ENCODE measurements at places on chromosomes 5 and 9.

GRCh38 chr9:103707181-103707580 lies 386.9 kb upstream of the SMC2 start:
- DNase-seq = no peak

DNA sequence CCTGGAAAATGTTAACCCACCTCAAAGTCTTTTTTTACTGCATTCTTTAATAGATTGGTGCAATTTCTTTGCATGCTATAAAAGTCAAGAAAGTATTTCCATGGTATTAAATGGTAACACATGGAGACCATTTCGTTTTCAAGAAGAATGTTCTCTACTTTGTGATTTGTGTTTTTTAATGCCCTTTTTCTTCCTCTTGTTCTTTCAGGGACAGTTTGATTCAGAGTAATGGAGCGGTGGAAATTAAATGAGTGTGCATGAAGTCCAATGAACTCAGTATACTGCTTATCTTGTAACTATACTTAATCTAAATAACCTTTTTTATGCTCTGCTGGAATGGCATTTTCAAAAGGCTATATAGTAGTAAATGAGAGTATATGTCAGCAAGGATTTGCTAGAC lies 507.0 kb upstream of the CDH6 start:
- DNase-seq = no peak

DNA sequence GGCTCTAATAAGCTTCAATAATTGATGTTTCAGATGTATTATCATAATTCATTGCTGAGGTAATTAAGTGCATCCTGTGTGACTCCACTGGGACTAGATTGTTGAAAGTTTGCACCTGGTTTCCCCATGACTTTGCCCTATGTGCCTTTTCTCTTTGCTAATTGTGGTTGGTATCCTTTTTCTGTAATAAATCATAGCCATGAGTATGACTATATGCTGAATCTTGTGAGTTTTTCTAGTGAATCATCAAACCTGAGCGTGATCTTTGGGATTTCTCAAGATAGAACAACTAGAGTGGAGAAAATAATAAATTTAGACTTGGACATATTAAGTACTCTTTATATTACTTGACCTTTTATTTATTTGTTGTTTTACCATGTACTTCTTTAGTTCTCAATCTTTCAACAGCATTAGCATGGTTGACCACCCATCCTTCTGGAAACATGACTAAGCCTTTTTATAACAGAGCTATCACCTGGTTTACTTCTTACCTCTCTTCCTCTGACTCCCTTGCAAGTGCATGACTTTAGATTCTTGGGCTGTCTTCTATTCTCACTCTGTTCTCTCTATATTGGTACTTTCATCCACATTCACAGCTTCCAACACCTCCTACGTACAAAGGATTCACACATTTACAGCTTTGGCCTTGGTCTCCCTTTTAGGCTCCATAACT lies 239.6 kb upstream of the TAS2R1 start:
- no peak for DNase-seq

- DNase-seq = peak; percentile 23
Observed at GRCh38 chr5:87899208-87899661, 369.4 kb downstream of the TMEM161B start.

DNA sequence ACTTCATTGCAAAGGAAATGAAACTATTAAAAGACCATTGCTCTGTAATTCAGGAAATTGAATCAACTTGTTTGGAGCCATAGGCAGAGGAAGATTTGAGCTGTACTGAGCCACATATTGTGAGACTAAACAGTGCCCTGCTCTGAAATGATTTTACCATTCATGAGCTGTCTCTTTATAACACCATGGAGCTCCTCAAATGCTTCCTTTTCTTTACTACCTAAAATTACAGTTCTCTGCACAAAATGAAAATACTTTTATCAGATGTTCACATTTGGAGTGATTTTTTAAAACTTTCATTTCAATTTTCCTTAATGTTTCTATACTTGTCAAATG lies 97.9 kb downstream of the NLN start:
- DNase-seq = no peak

- DNase-seq = no peak
Observed at GRCh38 chr9:123375469-123376132, 19.6 kb downstream of the CRB2 start.

GRCh38 chr5:141697586-141697985 lies 15.6 kb upstream of the ARAP3 start:
- no peak for DNase-seq

DNA sequence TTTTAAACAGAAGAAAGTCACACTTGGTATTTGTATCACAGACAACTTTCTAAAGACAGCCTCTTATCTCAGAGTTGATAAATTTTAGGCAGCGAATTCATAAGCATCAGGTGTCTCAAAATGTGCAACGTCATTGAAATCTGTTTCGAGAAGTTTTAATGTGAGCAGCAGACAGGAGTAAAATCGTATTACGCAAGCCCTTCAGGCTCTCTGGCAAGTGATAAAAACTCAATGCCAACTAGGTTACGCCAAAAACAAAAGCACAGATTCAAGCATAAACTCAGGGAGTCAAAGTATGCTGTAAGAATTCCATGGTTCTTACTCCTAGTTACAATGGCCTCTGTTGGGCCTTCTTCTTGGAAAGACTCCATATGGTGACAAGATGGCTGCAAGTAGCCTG lies 244.7 kb downstream of the SEMA5A start:
- no peak for DNase-seq

GRCh38 chr9:31950756-31951155 lies 433.7 kb upstream of the ACO1 start:
- peak; percentile 43 for DNase-seq

DNA sequence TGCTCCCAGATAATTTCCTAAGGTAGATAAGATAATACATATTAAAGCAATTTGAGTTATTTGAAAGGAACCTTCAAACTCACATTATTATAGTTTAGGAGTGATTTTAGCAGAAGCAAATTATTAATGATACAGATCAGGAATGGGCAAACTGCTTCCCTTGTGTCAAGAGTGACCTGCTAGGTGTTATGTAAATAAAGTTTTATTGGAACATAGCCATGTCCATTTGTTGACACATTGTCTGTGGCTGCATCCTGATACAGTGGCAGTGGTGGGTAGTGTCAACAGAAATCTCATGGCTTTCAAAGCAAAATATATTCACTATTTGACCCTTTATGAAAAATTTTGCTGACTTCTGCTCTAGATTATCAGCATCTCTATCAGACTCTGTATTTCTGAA lies 11.4 kb upstream of the BASP1 start:
- DNase-seq = no peak

DNA sequence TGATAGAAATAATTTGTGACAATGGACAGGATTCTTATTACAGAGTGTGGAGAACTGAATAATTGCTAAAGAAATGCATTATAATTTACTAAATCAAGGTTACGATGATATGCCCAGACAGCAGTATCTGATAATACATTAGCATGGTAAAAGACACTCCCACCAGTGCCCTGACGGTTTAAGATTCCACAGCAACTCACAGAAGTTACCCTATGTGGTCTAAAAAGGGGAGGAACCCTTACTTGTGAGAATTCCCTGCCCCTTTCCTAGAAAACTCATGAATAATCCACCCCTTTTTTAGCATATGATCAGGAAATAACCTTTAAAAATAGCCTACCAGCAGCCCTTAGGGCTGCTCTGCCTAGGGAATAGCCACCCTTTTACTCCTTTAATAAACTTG lies 244.7 kb upstream of the SLC24A2 start:
- DNase-seq = no peak

DNA sequence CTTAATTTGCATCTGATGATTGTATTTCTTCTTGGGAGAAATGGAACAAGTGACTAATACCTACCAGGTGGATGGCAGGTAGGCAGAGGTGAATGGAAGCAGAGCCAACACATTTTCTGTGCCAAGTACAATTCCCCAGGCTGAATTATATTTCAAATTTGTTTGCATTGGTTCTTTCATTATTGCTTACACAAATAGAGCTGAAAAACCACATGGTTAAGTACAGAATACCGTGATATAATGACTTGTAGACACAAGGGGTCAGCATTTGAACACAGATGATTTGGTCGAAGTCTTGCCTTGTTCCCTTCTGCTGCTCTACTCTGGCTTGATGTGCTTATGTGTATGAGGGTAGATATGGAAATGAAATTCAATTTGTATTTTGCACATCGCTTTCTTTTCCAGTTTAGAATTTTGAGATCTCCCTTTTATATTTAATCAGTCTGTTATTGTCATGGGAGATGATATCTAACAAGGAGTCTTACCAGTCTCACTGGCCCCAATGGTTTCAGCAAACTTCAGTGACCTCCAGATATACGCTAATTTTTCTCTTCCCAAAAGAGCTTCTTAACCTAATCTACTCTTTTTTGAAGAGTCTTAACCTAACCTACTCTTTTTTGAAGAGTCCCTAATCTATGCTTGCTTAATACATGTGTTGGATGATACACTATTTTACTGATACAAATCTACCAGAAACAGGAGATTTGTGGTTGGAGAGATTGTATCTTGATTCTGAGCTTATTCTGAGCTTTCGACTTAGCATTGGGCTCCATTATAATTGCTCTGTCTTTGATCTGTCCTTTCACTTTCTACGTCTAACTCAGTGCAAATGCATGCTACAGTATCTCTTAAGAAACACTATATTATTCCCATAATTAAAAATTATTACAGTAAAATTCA lies 88.1 kb downstream of the PCSK1 start:
- peak; percentile 79 for DNase-seq

DNA sequence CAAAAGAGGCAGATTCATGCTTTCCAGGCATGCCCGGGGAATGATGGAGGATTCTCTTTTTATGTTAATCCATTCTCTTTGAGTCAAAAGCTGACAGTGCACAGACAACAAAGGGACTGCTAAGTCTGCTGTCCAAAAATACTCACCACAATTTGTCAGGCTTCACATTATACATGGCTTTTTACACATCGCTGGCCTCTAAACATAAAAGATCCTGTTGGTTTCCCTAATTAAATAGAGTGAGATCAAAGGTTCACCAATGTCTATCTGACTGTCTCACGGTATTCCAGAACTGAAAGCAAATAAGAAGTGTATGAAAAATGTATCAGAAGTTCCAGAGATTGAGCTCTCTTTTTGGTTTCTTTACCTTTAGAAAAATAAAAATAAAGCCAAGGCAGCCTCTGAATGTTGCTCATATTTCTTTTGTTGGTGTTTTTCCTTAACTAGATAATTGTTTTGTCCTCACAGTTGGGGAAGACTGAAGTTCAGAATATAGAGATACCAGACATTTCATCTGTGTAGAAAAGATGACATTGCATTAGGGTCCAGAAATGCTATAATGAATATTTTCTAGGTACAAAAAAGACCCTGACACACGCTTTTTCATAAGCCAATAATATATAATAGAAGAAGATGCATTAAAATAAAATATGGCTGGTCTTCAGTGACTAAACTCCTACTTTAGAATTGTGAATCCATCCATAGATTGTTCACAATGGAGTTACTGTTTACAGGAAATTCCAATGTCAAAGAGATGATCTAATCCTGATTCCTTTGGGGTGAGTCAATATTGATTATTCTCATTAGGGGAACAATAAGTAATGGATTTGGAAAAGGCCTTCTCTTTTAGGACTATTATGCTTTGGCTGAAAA lies 688.2 kb upstream of the CDH6 start:
- no peak for DNase-seq

DNA sequence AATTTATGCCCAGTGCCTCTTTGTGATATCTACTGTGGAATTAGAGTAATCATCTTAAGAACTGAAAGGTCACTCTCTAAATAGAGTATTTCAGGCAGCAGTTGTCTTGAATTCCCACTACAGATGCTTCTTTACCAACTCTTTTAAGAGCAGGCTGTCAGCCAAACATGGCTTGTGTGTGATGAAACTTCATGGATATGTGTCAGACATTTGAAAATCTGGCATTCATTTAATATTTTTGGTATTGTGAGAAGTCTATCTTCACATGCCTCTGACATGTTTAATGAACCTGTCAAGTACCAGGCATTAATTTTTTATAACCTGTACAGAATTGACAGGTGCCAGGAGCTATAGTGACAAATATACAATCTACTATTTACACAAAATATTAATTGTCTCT lies 318.6 kb downstream of the CDH9 start:
- no peak for DNase-seq

GRCh38 chr9:112933696-112934095 lies 43.0 kb upstream of the SLC46A2 start:
- no peak for DNase-seq

GRCh38 chr5:160270704-160271103 lies 41.4 kb downstream of the FABP6 start:
- DNase-seq = no peak

DNA sequence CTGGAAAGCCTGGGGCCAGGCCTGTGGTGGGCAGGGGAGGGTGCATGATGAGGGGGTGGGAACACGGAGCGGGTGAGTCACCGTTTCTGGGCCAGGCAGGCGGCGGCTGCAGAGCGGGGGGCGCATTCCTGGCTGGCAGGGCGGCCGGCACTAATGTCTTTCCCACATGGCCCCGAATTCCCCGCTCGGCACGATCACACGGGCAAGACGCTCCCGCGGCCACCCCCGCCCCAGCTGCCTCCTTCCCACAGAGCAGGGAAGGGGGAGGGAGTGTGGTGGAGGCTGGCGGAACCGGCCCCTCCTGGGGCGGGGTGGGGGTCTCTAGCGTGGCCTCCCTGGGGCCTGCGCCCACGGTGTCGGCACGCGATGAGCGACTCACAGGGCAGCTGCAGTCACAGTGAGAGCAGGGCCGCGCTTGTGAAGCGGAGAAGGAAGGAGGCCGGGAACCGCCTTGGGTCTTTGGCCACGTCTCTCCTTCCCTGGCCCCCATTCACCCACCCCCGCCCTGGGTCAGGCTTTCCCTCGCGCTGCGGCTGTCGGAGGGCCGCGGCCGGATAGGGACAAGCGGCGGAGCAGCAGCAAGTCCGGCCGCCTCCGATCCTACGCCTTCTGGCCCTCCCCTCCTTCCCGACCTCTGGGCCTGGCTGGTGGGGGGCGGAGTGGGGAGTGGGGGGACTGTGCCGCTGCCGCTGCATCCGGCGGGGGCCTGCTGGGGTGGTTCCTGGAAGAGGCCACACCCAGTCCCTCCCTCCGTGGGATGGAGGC lies 48.9 kb downstream of the CXXC5 start:
- peak; percentile 87 for DNase-seq

DNA sequence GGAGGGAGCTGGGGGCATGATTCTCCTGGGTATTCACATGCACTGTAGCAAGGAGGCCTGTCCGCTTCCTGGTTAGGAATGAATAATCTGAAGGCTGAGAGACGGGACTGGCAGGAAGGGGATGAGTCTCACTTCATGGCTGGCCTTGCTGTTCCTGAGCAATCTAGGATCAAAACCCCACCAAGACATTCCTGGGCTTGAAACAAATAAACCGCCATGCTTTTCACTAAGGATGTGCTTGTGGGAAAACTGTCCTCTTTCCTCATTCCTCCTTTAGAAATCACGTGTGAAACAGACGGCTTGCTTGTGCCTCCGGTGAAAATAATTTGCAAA lies 132.8 kb downstream of the MACROH2A1 start:
- no peak for DNase-seq

DNA sequence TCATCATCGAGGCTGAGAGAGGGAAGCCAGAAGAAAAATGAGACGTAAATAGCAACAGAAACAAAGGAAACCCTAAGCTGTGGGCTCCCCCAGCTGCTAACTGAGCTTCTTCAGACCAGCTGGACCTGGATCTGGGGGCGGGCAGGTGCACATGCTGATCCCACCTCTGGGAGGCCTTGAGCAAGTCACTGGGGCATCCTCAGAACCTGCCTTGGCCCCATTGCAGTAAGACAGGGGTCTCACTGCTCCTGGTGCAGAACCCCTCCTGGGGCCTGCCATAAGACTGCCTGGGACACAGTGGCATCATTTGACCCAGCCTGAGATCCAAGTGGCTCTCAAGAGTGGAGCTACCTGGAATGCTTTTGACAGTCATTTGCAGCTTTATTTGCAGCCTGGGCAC lies 77.4 kb downstream of the PHF2 start:
- no peak for DNase-seq
